ENCODE measurements at places on chromosomes 3 and 15. TPM values are rescaled to one million over a fixed set of nuclear protein-coding genes. Genes with fewer than 3 reads are reported as not detected.
A peak's percentile ranks its signal among the peaks of the same experiment; 100 is the strongest.

GRCh38 chr3:73657186-73657585 lies 32.4 kb upstream of the PDZRN3 start:
- no peak for DNase-seq

GRCh38 chr3:122612696-122613095 lies 35.2 kb downstream of the PARP15 start:
- no peak for DNase-seq

DNA sequence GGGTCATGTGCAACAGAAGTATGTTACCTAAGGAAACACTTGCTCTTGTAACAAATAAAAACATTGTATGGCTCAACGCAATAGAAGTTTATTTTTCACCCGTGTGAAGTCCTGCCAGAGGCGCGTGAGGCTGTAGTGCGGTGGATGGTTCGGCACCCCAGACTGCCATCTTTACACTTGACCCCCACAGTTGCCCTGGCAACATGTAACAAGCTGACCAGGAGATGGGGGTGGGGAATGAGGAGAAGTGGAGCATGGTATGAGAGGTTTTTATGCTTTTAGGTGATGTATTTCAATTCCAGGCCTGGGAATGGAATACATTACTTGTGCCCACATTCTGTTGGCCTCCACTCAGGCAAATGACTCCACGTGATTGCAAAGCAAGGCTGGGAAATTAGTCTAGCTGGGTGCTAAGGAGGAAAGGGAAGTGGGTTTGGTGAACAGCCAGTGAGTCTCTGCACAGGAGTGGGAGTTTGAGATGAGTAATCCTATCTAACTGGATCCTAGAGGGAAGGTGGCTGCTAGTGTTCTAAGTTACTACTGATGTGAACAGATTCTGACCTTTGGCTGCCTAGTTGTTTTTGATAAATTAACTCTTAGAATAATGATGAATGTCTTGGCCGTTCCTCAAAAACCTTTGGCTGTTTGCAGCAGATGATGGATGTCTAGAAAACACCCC lies 33.8 kb upstream of the GREM1 start:
- no peak for DNase-seq

DNA sequence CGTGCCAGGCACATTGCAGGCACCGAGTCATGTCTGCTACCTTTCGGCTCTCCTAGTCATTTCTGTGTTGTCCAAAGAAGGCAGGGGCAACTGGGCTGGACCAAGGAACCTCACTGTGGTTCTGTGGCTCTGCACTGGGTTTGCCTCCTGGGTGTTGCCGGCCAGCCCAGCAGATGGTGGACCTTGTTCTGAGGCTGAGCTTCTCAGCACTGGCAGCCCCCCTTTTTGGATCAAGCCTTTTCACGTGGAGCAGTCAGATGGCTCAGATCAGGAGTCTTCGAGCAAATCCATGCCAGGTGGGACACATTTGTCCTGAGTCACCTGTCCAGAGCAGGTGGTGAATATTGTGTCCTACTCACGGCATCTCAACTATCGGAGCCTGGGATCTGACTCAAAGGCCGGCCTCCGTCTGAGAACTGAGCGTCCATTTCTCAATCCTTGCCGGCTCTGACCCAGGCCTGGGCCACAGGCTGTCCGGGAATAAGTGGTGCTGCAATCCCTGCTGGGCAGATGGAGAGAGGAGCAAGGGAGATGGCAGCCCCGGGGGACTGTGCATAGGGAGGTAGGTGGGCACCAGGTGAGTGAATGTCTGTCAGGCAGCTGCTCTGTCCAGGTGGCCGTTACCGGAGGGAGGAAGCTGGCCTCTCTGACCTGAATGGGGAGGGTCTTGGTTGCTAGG lies at the start of gene IL16:
TSS of gene IL16 (plus strand) at position 304 of the 679 bp plus-strand sequence. CDS start 28,521 bp downstream, outside the sequence.
- DNase-seq = no peak

DNA sequence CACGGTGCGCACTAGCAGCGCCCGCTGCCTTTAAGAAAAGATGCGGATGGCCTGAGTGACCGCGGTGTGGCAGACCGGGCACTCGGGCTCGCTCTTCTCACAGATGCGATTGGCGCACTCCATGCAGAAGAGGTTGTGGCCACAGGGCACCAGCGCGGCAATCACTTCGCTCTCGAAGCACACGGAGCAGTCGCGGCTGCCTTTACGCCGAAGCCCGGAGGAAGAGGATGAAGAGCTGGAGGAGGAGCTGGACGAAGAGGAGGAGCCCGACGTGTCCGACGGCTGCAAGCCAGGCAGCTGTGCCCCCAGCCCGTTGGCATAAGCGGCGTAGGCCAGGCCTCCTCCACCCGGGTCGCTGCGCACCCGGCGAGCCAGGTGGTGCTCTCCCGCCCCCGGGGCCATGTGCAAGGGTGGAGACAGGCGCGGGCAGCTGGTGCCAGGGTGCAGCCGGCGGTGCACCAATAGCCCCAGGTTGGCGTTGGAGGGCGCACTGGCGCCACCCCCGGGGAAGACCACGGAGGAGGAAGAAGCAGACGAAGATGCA lies 2.6 kb downstream of the MEX3B start:
- no peak for DNase-seq

- DNase-seq = no peak
These were observed 13.0 kb downstream of the GP5 start for GRCh38 chr3:194386066-194386465.

- no peak for DNase-seq
These were observed 299.8 kb upstream of the CNTN4 start for GRCh38 chr3:1798711-1799405.

DNA sequence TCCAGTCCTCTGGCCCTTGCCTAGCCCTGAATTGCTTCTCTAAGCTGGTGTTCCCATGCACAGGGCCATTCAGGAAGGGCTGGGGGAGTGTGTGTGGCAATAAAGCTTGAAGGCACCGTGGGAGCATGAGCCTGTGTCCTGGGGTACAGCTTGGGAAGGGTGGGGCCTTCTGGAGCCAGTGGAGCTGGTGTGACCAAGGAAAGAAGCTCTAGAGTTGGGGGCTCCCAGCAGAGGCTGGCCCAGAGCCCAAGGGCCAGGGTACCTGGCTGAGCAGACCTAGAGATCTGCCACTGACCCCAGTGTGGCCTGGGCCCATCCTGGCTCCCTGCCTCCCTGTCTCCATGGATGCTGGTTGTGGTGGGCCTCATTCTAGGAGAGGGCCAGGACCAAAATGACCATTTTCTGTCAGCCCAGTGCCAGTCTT lies 8.1 kb downstream of the ABTB1 start:
- no peak for DNase-seq

DNA sequence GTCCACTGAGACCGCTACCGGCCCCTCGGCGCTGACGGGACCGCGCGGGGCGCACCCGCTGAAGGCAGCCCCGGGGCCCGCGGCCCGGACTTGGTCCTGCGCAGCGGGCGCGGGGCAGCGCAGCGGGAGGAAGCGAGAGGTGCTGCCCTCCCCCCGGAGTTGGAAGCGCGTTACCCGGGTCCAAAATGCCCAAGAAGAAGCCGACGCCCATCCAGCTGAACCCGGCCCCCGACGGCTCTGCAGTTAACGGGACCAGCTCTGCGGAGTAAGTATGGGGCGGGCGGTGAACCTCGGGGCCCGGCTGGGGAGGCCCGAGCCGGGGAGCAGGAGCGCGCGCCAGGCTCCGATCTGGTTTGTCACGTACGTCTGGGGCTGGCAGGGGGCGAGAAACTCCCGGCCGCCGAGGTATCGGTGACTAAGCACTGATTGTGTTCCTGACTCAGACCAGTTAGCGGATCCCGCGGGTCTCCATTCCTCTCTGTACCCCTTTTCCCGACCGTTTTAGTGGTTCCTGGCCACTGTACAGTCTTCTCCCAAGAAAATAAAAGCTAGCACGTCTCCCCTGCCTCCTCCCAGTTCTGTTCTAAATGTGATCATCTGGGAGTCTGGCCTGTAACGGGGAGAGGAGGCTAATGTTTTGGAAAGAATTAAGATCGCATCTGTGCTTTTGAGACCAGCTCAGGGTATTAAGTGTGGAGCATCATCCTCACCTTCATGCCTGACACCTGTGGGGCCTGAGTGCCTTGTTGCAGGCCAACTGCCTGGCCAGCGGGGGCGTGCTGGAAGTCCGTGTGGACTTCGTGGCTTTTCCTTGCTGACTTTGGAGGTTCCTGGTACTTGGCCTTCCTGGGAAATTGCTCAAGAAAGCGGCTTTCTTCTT lies 691 bp downstream of the MAP2K1 start:
- DNase-seq = peak; percentile 40

GRCh38 chr3:14203521-14204079 lies 25.0 kb downstream of the LSM3 start:
- peak; percentile 77 for DNase-seq

- no peak for DNase-seq
These were observed 417.0 kb upstream of the MEIS2 start for GRCh38 chr15:37517191-37517895.

GRCh38 chr3:4588466-4588865 lies 95.3 kb downstream of the ITPR1 start:
- no peak for DNase-seq

DNA sequence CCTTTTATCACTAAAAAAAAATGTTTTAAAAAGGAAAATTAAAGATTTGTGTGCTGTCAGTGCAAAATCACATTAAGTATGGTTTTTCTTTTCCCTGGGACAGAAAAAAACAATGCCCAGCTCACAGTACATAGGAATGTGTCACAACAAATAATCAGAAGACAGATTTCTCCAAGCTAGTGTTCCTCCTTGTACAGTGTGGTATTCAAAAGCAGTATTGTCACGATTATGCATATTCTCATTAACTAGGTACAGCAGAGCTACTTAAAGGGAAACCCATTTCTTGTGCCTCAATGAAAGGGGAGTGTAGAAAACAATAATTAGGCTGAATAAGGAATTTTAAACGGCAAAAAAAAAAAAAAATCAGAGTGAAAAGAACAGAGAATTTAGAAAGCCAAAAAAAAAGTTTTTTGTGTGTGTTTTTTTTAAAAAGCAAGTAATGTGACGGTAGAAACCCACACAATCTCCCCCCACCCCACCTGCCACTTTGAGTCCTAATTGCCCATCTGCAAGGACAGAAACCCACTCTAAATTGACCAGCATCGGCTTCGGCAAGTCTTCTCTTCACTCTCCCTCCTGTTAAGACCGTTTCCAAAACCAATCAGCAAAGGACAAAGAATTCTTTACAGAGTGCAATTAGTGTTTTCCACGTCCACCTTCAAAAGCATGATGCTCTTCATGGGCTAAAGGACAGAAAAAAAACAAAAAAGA lies 41.0 kb downstream of the EIF4E3 start:
- DNase-seq = no peak

GRCh38 chr3:159757341-159758060 lies 231.1 kb upstream of the IL12A start:
- DNase-seq = no peak

DNA sequence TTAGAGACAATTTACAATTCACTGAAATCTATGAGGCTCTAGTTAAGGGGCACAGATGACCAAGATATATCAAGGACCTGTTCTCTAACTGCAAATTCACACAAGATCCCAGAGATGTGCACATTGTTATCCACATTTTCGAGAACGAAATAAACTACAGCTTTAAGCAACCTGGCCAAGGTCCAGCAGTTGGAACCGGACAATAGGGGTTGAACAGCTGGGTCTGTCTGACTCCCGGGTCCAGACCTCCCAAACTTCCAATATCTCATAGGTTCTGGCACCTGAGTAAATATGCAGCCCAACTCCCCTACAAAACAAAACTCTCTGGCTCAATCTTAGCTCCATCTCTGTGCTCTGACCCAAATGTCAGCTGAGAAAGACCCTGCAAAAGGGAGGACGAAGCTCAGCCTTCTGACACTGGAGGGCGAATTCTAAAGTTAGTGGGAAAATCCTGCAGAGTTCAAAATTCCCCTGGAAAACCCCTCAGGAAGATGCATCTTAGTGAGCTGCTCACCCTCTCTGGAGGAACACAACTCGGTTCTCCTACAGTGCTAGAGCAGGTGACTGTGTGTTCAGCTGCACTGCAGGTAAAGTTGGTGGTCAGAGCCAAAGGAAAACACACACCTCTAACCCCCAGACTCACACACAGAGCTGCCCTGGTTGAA lies 14.2 kb upstream of the SPATA12 start:
- no peak for DNase-seq

DNA sequence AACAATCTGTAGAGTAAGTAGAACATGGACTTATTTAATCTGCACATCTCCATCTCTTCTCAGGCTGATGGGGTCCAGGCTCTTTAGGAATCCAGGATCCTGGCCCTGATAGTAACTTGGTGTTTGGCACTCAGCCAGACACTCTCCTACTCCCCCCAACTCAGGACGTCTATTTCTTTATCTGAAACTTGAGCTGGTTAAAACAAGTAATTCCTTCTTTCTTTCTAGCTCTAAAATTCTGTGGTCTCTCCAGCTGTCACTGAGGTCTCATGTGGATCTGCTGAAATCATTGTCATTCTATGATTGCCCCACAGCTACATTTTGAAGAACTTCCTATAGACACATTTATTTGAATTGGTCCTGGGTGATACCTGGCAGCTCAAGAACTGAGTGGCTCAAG lies 59.0 kb downstream of the TP63 start:
- no peak for DNase-seq

GRCh38 chr3:16633948-16634347 lies 28.7 kb upstream of the DAZL start:
- DNase-seq = no peak

- no peak for DNase-seq
These were observed 591.9 kb upstream of the NECTIN3 start for GRCh38 chr3:110479731-110480130.

DNA sequence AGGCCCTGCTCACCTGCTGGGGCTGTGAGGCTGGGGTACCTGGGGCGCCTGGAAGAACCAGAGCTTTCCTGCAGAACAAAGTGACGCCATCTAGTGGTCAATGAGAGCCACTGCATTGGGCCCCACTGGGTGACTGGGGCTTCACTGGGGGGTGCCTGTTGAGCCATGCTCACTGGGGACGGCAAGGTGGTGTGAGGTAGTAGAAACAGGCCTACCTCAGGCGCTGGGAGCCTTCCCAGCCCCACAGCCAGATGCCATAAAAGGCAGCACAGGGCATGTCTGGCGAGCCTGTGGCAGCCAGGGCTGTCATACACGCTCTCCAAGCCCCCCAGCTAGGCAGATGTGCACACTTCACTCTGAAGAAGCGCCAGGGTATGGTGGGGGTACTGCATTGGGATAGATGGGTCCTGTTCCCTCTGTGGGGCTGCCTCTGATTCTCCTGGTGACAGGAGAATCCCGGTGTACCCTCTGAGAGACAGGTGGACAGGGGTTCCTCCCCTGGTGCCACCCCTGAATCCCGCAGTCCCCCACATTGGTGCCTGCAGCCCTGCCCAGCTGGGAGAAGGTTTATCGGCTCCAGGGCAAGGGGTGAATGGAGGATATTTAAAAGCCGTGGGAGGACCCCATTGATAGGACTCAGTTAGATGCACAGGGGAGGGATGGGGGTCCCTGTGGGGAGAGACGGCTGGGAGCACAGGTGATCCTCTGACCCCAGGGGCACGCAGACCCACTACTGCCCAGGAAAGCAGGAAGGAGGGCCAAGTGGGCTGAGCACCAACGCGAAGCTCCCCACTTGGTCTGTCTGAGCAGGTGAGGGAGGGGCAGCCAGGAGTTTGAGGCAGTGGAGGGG lies 178.8 kb downstream of the NSMCE3 start:
- DNase-seq = no peak

GRCh38 chr3:26562021-26562768 lies 60.4 kb upstream of the LRRC3B start:
- peak; percentile 17 for DNase-seq

- DNase-seq = no peak
These were observed 80.1 kb upstream of the EIF1B start for GRCh38 chr3:40229386-40229785.

- DNase-seq = no peak
These were observed 50.0 kb upstream of the GSK3B start for GRCh38 chr3:120144267-120144666.

The ZDHHC19 gene
- polyA plus RNA-seq = 0.27 TPM

The MAP6D1 gene
- polyA plus RNA-seq = 1.2 TPM

The AMT gene
- 41.7 TPM for polyA plus RNA-seq

The NRROS gene
- polyA plus RNA-seq = 10.4 TPM
